ENCODE measurements at places on chromosomes 3 and 15. TPM values are rescaled to one million over a fixed set of nuclear protein-coding genes. Genes with fewer than 3 reads are reported as not detected.

GRCh38 chr3:54760201-54760600 lies 167.7 kb downstream of the LRTM1 start:
- ATAC-seq: no peak

- no peak for ATAC-seq
Observed at GRCh38 chr15:87212041-87212440, 1044.5 kb downstream of the NTRK3 start.

DNA sequence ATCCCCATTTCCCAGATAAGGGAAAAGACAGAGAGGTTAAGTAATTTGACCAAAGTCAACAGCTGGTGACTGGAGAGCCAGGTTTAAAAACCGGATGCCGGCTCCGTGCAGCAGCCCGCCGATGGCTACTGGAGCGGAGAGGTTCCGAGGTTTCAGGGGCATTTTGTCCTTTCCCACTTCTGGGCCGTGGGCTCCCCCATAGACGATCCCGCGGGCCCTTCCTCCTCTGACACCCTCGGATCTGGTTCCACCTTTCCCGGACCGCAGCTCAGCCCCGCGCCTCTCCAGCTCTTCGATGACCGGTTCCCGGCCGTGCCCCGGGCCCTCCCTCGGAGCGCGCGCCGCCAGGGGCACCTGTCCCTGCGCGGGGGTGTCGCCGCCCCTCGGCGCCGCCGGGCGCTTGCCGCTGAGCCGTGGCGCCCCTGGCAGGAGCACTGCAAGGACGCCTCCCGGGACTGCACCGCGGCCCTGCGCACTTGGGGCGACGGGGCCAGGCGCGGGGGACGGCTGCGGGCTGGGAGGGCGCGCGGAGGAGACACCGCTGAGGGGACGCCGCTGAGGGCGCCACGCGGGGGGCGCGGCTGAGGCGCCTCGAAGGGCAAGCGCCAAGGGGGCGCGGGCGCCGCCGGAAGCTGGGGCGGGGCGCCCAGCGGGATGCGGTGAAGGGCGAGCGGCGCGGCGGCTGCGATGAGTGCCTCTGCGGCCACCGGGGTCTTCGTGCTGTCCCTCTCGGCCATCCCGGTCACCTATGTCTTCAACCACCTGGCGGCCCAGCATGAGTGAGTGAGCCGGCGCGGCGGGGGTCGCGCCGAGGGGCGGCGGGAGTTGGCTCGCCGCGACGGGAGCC lies at the start of gene TM6SF1:
TM6SF1 (plus strand) TSS at position 652 of the 847 bp plus-strand sequence; CDS start at position 688, 36 bp downstream.
- peak; percentile 35 for ATAC-seq

DNA sequence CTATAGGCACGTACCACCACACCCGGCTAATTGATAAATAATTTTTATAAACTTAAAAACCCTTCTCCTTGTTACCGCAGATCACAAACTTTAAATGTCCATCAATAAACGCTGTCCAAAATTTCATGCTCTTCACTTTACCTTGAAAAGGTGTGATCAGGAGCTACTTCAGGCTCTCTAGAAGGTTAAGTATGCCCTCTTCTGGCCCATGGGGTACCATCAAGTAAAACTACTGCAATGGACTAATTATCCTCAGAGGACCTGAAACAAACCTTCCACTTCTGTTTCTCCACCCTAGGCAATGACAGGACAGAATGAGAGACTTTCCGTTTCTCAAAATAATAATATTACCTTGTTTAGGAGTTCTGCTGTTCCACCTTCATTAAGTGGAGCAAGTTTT lies 9.2 kb downstream of the LZTFL1 start:
- peak; percentile 60 for ATAC-seq

DNA sequence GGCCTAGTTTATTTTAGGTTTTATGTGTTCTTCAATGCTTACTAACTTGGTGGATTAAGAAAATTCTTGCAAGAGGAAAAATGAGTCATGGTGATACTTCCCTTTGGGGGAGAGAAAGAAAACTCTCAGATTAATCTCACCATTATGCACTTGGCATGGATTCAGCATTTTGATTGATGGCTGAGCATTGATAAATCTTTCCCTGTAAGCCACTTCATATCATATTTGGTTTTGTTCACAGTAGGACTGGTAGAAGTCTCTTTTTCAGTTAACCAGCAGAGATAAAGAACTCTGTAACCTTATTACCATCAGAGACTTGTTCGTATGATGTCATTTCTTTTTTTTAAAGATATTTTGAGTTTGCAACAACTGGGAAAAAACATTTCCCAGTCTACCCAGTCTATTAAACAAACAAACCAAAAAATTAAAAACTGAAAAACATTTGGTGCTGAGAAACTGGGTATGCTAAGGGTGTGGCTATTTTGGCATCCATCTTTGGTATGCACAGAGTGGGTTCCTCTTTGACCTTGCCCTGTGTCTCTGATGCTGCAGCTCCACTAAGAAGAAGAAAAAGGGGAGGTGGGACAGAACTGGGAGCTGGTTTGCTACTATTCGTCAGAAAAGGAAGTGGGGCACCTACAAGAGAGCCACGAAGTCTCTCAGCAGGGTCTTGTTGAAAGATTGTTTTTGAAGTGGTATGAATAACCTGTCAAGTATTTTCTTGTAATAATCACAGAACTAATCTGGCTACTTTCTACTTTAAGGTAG lies 17.2 kb downstream of the TMOD3 start:
- ATAC-seq: peak; percentile 59

DNA sequence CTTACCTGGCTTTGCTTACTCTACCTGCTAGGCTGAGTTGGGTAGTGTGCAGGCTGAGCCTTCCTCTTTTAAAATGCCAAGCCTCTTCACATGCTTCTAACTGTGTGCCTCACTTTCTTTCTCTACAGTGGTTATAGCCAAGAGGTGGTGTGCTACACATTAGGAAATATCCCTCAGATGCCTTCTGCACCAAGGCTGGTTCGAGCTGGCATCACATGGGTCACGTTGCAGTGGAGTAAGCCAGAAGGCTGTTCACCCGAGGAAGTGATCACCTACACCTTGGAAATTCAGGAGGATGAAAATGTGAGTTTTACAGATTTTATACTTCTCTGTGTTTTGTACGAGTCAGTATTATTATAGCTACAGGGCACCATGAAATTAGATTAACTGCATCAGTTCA lies 117.8 kb downstream of the GHSR start:
- no peak for ATAC-seq

GRCh38 chr3:184359610-184360009 lies 1.8 kb downstream of the CLCN2 start:
- no peak for ATAC-seq

SH2D7 gene
- not detected for total RNA-seq

DNA sequence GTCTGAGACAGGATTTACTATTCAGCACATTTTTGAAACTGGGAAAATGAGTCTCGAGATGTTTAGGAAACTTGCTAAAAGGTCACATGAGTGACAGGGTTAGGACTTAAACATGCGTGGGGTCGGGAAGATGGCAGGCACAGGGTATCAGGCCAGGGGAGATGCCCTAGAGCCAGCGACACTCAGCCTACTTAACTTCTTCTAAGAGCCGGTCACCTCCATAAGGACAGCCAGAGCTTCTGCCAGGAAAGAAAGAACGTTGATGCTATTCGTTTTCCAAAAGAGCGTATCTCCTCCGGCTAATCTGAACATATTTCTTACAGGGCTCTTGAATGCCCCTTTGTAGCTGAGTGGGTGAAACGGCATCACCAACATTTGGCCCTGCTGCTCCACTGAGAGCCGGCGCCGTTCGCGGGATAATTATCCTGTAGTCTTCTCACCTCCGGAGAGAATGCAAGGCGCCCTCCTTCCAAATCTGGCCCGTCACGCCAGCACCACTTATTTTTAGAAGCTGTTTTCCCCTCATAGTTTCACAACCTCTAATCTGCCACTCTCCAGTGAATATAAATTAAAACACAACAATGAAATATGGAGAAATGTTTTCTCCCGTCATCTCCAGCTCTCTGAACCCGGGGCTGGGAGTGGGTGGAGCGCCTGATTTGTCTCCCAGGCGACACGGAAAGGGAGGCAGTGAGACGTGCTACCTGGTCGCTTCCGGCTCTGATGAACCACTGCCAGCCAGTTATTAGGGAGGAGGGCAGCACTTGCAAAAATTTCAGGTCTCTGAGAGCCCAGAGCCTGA lies 58.5 kb downstream of the LIPC start:
- ATAC-seq: no peak

GSK3B gene
- total RNA-seq: 33.1 TPM

DNA sequence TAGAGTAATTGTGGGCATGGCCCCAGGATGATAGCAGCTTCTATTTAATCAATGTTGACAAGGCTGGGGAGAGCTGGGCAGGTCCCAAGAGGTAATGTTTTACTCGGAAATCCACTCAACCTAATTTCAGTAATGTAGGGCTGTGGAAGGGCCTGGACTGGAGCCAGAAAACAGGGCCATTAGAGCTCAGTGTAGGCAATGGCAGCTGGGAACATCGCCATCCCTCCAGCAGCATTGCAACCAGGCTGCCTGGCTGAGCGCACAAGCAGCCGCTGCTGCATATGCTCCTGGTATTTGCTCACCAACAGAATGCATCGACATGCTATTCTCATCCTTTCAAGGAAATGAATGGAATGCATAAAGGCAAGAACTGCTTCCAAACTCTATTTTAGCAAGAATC lies 90.0 kb downstream of the GAP43 start:
- no peak for ATAC-seq

DNA sequence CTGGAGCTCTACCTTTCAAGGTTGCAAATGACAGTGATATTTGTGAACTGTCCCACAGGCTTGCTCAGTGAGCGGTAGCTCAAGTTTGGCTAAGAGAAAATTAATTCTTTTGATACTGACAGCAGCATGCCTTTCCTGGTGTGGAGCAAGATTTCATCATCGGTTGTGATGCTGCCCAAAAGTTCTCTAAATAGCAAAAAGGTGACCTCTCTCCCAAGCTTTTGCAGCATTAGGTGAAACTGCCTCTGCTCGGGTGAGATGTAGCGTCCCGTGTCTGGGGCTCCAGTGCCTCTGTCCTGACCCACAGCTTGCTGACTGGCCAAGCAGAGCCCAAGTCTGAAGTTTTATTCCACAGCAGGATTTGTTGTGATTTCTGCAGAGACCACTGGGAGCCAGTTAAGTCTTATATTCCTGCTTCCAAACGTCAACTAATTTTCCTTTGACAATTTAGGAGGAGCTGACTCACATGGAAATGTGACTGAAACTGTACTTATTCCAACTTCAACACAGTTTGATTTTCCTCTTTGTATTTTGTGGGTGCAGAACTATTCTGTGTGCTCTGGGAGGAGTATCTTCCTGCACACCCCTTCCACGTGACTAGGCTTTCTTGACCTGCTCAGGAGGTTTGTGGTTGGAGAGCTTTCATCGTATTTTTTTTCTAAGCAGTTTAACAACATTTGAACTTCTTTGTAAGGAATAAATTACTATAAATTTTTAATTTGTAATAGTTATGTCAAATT lies 5.9 kb downstream of the SYNM start:
- ATAC-seq: no peak

GRCh38 chr15:57218826-57219576 lies 157.3 kb upstream of the CGNL1 start:
- peak; percentile 32 for ATAC-seq

DNA sequence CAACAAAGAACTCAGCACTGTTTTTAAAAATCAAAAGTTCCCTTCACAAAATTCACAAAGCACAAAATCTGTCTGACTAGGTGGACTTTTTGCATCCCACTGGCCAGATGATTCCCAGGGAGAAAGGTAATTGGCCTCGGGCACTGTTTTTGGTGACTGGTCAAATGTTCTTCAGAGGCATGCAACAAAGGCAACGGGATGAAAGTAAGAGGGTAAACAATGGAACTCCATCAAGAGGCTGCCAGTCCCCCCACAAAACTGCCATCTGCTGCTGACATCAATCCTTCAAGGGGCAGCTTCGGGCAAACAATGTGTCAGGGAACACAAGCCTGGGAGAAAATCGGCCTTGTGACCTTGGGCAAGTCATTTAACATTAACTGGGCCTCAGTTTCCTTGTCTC lies 3.3 kb downstream of the SRGAP3 start:
- no peak for ATAC-seq

WDR6 gene
- 36.3 TPM for total RNA-seq

GRCh38 chr3:141738891-141739363 lies 829 bp downstream of the RNF7 start:
- ATAC-seq: peak; percentile 27

ATP13A4 gene
- 20.5 TPM for total RNA-seq

SI gene
- not detected for total RNA-seq

DNA sequence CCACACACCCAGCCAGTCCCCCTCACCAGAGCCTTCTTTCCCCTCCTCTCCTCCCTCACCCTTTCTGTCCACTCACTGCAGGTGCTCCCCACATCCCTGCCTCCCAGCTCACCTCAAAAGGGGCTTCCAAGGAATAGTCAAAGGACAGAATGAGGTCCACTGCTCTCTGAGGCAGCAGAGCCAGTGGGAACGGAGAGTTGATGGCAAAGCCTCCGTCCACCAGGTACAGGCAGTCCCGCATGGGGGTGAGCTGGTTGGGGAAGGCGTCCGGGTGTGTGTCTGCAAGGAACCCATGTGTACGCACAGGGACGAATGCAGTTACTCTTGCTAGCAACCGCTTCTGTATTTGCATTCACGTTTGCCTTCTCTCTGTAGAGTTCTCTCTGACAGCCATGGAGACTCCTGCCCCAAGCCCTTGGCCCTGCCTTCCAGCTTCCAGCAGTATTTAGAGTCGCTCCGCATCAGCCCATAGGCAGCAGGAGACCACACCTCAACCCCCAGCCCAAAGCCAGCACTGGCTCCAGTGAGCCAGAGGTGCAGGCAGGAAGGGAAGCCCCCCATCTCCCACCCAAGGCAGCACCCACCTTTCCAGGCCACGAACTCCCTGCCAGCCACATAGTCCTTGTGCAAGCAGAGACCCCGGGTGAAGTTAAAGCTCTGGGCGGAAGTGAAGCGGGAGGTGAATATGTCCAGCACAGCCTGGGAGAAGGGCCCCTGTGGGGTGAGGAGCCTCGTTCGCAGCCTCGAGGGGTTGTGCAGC lies 12.4 kb downstream of the PLA2G4F start:
- ATAC-seq: no peak

FBXL22 gene
- total RNA-seq: 1.2 TPM

- no peak for ATAC-seq
Observed at GRCh38 chr3:120369037-120369467, 19.9 kb upstream of the LRRC58 start.

Measured in esophagus mucosa (tissue), 1 donor.